ENCODE measurements at places on chromosomes 16 and 17.
A peak's percentile ranks its signal among the peaks of the same experiment; 100 is the strongest.

- no peak for DNase-seq
These were observed 34.7 kb downstream of the GJC1 start for GRCh38 chr17:44795421-44795820.

DNA sequence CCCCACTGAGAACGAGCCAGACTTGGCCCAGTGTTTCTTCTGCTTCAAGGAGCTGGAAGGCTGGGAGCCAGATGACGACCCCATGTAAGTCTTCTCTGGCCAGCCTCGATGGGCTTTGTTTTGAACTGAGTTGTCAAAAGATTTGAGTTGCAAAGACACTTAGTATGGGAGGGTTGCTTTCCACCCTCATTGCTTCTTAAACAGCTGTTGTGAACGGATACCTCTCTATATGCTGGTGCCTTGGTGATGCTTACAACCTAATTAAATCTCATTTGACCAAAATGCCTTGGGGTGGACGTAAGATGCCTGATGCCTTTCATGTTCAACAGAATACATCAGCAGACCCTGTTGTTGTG lies 631 bp downstream of the BIRC5 start:
- DNase-seq, result no peak

- no peak for DNase-seq
These were observed 142.9 kb downstream of the C16orf78 start for GRCh38 chr16:49516382-49517036.

GRCh38 chr16:69166221-69166833 lies 20.6 kb upstream of the SNTB2 start:
- DNase-seq, result peak; percentile 83

DNA sequence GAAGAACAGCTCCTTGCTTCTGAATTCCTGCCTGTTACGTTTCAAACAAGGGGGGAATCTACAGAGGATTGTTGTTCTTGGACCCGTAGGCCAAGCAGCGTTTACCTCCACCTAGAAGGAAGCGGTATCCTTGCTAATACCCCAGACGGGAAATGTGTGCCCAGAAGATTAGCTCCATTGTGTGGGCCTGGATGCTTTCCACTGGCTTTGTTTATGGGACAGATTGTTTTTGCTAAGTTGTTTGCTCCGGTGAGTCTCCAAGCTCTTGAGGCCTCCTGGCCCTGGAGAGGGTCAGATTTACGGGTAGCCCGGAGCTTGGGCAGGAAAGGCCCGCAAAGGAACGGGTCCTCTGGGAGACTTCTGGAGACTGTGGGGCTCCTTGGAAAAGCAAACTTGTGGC lies 28.4 kb upstream of the MRTFB start:
- DNase-seq, result no peak

GRCh38 chr16:71357681-71358080 lies 842 bp upstream of the CALB2 start:
- no peak for DNase-seq

- no peak for DNase-seq
These were observed 193.4 kb upstream of the CDH11 start for GRCh38 chr16:65315081-65315780.

GRCh38 chr17:8898126-8898525 lies 30.7 kb upstream of the PIK3R6 start:
- no peak for DNase-seq

DNA sequence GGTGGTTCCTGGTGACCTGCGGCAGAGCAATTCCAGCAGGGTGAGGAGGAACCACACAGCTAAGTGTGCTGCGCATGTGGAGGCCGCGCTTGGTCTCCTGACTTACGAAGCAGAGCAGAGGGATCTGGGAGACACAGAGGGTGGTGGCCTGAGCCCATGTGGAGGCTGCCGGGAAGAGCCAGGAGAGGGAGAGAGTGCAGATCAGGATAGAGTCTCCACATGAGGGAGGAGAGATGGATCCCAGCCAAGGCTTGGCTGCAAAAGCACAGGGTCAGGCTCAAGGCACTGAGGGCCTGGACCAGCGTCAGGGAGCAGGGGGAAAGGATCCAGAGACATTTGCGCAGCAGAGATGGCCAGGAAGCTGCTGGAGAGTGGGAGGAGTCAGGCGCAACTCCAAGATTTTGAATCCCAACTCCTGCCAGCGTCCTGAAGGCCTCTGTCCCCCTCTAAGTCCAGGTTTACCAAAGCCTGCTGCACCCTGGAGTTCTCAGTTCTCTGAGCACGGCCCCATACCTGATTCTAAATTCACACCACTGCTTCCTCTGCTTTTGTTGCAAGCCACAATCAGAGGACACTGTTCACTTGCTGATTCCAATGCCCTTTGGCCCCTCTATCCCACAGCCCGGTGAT lies 11.3 kb upstream of the MLLT6 start:
- no peak for DNase-seq

- peak; percentile 39 for DNase-seq
These were observed 528 bp downstream of the PER1 start for GRCh38 chr17:8151641-8152111.

DNA sequence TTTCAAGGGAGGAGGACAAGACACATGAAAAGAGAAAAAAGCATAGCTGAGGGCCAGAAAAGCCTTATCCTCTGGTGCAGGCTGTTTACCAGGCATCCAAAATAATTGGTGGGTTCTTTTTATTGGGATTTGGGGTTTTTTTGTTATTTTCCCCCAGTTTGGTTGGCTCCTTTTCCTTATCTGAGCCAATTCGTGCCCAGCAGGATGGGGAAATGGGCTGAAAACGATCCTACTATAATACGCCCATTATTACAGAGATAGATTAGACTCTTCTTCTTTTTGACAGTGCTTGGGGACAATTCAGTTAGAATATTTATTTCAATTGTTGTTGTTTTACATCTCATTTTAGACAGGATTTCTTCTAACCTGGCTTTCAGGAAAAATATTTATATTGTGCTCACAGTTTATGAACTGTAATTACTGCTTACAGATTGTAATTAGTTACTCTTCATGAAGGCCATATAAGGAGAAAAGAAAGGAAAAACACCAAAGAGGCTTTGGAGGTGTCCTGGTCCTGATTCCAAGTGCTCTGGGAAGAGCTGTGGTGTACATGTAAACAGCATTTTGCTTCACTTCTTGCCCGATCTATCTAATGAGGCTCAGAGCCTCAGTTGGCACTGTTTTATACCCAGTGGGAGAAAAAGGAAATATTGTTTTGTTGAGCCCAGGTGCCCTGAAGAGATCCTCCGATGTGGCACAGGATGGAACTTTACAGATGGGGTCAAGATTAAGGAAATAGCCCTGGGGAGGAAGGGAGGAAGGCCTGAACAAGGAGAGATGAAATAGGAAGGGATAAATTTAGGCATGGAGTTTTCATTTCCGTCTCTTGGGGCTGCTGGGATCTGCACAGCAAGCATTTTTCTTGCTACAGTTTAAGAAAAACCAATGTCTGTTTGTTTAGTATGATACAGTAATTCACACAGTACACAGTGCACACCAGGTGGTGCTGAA lies 611 bp upstream of the ANKRD40 start:
- DNase-seq, result no peak

DNA sequence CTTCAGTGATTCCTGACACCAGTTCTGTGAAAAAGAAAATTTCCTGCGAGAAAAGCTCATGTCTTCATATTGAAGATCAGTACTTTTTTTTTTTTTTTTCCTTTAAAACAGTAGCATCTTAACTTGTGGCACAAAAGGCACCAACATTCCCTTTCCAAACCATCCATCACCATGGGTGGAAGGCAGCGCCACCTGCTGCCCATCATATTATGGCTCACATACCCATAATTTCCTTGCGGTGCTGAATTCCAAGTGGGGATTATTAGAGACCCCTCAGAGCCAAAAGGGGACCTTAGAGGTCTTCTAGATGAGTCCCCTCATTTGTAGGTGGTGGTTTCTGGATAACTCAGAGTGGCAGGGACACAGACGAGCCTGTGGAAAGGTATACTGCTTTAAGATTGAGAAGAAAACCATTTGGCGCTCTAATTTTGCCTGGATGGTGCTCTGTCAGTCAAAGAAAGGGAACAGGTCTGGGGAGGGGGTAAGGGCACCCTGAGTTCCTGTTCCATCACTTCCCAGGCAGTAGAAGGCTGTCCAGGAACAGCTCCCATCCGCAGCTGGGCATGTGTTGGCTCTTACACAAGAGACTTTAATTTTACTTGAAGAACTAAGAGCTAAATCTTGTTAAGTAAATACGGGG lies 7.9 kb upstream of the SOST start:
- peak; percentile 60 for DNase-seq

DNA sequence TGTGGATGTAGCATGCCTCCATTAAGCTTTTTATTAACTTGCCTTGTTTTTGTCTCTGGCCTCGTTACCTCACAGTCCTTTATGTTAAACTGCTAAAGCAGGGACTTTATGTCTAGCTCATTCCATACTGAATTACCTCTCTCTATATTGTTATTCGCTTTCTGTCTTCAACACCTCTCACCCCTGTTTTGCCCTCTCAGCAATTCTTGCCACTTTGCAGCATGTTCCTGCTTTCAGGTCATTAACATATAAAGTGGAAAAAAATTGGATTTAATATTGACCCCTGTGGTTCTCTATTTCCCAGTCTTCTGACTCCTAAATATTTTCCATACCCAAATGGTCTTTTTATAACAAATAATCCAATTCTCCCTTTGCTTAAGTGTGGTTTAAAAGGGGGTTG lies 810.4 kb upstream of the KIF2B start:
- no peak for DNase-seq

DNA sequence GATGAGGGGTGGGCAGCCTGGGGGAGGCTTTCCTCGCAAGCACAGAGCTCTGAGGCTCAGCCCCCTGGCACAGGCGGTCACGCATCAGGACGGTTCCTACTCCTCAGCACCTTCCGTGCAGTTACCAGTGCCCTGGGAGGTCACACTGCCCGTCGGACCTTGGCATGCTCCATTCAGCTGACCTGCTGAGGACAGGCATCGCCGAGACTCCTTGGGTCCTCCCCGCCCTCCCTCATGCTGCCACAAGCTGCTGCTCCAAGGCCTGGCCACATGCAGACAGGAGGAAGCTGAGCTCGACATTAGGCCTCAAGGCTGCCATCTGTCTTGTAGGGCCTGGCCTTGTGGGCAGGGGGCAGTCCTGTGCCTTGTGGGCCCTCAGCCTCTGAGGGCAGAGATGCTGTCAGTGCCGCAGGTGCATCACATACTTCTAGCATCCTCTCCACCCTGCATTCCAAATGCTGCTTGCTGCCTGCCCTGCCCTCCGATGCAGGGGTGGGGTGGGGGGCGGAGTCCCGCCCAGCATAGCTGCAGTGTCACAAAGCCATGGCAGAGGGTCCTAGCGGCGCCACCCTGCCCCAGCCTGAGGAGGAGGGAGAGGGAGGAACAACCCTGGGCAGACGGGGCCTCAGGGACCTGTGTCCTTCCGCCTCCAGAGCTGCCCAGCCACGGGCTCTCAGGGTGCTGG lies 9.3 kb downstream of the C16orf90 start:
- no peak for DNase-seq

GRCh38 chr17:73404246-73404645 lies 92.4 kb upstream of the CDC42EP4 start:
- no peak for DNase-seq

DNA sequence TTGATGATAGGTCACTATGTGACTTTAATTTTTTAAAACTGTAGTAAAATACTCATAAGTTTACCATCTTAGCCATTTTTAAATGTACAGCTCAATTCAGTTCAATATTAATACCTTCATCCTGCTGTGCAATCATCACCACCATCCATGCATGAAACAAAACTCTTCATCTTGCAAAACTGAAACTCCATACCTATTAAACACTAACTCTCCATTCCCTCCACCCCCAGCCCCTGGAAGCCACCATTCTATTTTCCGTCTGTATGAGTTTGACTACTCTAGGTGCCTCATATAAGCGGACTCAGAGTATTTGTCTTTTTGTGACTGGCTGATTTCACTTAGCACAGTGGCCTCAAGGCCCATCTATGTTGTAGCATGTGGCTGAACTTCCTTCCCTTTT lies 9.4 kb upstream of the CNEP1R1 start:
- DNase-seq, result no peak

DNA sequence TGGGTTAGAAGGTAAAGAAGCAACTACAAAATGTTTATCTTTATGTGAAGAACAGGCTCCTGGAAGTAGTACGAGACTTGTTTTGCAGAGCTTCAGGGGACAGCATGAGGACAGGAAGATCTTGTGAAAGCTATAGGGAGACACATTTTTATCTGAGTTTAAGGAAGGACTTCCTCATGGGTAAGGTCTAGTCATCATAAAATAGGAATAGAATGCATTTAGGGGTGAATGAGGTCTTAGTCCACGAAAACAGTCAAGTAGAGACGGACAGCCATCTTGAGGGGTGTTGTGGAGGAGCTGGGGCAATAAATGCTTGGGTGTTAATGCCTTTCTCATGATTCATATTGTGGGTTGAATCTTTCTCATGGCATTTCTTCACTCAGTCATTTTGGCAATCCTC lies 24.3 kb downstream of the KCNJ16 start:
- no peak for DNase-seq

DNA sequence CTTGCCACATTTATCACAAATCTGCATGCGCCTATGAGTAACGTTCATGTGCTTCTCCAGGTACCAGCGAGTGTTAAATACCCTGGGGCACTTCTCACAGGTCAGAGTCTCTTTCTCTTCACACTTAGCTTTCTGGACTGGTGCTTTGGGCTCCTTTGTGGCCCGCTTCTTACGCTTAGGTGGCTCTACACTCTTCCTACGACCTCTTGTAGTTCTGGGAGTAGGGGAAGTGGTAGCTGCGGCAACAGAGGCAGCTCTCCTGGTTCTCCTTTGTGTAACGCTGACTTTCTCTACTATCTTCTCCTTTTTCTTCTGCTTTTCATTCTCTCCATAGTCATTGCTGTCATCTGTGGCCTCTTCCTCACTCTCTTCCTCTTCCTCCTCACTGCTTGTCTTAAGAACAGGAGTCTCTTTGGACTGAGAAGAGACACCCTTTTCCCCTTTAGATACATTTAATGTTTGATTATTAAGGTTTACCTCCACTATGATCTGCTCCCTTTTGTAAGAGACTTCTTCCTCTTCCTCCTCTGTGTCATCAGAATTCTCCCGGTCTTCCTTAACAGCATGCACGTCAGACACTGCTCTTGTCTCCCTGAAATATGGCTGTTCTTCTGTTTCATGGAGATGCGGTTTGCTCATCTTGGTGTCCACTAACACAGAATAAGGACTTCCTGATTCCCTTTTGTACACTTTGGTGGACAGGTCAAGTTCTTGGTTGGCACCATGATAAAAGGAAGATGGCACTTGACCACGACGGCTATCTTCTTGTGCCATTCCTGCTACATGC lies 45.0 kb downstream of the ZNF652 start:
- DNase-seq, result no peak

DNA sequence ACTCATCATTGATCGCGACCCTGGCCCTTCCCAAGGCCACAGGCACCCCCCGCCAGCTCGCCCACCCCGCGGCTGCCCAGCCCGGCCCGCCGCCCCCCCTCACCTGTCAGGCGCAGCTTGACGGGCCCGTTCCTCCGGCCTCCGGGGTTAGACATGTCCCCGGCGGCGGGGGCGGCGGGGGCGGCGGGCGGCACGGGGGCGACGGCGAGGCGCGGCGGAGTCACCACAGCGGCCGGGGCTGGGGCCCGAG lies 456 bp downstream of the SMURF2 start:
- DNase-seq, result no peak
